ENCODE measurements at places on chromosomes 1 and 21.

GRCh38 chr1:5448486-5448885, 543.7 kb downstream of the NPHP4 start:
- no peak for DNase-seq

DNA sequence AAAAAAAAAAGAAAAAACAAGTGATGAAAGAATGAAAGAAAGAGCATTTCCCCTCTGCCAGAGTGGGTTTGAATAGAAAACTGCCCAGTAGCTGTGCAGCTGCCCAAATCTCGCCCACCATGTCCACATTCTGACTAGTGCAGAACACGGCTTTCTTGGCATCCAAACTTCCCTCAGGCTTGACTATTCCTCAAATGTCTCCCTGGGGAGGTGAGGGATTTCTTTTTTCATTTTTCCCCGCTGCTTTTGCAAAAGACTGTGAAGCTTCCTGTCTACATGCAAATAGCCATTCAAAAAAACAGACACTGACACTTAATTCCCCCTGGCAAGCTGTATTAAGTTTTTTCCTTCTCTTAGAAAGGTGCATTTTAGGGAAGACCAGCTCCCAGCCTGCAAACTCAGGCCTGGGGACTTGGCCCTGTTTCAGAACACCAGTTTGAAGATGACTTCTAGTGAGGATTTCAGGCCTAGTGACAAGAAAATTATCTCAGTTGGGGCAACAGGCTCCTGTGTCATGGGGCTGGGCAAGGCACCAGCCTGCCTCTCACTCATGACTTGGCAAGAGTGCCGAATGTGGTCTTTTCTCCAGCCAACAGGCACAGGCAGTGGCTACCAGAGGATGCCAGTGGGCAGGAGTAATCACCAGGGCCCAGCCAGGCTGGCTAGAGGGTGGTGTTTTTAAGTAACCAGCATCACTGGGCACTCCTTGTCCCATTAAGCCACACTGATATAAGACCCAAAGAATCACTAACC, 178.1 kb upstream of the NFIA start:
- DNase-seq, result no peak

DNA sequence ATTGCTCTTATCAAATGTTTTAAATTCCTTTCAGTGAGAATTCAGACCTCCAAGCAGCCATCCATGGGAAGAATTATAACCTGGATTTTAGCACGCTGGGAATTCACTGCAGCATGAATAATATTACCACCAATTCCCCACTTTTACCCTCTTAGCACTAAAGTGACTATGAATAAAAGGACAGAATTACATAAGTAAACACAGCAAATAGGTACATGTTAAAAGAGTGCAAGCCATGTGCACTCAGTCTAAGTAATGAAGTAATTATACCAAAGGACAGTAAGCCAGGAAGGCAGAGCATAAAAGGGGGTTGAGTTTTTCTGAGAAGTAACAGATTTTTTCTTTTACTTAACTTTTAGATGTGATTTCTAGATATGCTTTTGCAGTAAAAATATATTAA, 176.3 kb downstream of the DENND1B start:
- no peak for DNase-seq

- DNase-seq, result no peak
These were observed 55.9 kb upstream of the BTG3 start for GRCh38 chr21:17668479-17669140.

GRCh38 chr1:8443558-8444194, 125.8 kb downstream of the SLC45A1 start:
- no peak for DNase-seq
